ENCODE measurements at places on chromosomes 3 and 15.

DNA sequence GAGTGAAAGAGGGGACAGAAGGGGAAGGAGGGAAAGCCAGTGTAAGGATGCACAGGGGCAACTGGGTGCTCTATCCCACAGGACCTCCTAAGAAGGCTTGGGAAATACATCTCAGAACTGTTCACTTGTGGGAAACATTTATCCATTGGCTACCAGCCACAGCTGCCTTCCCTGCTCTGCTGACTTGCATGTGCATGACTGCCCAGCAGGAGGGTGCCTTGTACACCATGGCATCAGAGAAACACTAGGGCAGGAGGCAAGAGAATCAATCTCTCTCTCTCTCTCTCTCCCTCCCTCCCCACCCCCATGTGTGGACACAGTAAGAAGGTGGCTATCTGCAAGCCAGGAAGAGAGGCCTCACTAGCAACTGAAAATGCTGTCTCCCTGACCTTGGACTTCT lies 62.9 kb upstream of the ZBTB38 start:
- peak; percentile 33 for DNase-seq

GRCh38 chr3:140448001-140448400 lies 229.9 kb upstream of the TRIM42 start:
- no peak for DNase-seq

DNA sequence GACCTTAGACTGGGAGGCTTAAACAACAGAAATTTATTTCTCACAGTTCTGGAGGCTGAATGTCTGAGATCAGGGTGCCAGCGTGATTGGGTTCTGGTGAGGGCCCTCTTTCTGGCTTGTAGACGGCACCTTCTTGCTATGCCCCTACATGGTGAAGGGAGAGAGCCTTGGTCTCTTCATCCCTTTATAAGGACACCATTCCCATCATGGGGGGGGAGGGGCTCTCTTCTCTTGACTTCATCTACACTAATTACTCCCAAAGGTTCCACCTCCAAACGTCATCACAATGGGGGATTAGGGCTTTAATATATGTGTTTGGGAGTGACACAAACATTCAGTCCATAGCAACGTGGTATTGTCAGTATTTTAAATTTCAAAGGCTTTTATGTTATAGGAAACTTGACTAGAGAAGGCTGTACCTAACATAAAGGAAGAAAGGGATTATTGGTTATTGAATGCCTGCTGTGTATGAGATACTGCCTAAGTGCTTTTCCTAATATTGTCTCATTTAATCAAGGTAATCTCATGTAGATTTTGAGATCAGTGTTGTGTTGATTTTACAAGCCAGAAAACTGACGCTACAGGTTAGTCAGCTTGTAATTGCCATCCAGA lies 20.9 kb downstream of the SYN2 start:
- no peak for DNase-seq

DNA sequence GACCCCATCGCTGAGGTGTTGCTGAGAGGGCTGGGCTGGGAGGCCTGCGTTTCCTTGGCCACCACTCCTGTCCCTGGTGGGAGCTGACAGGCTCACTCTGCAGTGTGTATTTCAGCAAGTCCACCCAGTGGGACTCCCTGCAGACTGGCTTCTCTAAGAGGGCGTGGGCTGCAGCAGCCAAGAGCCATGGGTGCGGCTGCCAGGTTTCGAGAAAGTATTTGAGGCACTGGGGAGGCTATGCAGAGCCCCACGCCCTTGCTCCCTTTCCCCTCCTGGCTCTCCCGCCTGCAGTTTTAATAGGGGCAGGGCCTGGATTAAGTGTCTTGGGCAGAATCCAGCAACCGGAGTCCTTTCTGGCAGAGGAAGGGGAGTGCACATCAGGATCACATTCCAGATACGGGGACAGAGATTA lies 242.1 kb downstream of the THSD4 start:
- no peak for DNase-seq

- DNase-seq, result no peak
These were observed 103.1 kb downstream of the TLE3 start for GRCh38 chr15:69994429-69995205.

GRCh38 chr3:107954845-107955244 lies 136.0 kb downstream of the CD47 start:
- no peak for DNase-seq

DNA sequence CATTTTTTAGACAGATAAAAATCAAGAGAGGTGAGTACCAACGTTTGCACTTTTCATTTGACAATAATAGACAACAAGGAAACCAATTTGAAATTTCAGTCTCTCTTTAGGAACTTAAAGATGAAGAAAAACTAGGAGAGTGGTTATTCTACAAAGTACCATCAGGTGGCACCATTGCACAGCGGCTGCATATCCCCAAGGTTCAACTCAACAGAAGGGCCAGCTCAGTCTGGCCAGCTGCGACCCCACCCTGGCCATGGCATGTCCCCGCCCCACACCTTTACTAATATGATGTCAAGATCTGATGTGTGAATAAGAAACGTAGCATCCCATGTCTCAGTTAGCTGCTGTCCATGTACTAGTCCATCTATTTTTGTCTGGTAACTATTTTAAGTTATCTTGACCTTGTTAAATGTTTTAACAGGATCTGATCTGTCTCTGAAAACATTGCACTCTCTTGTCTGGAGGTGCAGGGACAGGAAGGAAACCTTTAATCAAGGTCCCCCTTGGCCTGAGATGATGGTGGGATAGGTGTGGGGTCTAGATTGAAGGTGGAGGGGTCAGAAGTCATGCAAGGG lies 35.5 kb upstream of the CGNL1 start:
- DNase-seq, result peak; percentile 50

DNA sequence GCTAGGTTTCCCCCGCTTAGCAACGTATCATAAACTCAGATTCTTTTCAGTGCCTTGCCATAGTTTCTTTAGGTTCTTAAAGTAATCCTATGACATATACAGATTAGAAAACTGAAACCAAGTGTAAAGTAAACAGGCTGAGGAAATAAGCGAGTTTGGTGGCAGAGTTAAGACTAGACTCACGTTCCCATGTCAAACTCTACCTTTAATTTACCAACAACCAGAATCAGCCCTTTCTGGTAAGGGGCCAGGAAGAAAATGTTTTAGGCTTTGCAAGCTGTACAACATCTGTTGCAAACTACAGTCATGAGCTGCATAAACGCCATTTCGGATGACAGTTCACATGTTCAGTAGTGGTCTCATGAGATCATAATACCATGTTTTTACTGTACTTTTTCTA lies 128.0 kb upstream of the PRICKLE2 start:
- DNase-seq, result no peak

- DNase-seq, result peak; percentile 22
These were observed 376.9 kb downstream of the CNTN6 start for GRCh38 chr3:1469687-1470086.

DNA sequence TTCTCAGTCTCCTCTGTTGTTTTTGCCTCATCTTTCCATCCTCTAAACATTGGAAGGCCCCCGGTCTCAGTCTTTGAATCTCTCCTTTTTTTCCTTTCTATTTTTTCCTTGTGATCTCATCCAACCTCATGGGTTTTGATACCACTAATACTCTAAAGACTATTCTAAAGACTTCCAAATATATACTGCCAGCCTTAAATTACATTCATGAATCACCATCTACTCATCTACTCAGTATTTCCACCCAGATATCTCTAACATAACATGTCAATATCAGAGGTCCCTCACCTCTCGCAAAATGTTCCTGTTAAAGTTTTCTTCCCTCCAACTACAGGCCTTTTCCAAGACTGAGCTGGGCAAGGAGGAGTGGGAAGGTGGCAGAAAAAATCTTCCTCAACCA lies 282.5 kb upstream of the TTC14 start:
- no peak for DNase-seq

DNA sequence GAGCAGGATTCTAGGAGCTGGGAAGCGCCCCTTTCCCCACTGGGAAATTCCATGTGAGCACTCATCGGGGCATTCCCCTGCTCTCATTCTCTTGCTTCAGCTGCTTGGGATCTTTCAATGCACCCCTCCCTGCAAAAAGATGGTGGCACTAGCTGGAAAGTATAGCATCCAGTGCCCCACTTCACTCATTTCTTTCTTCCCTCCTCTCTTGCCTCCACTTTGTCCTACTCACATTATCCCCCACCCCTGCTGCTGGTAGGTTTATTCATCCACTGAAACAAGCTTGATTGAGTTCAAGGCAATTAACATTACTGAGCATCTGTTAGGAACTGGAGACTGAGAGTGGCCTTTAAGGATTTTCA lies 84.8 kb upstream of the LIMD1 start:
- no peak for DNase-seq

DNA sequence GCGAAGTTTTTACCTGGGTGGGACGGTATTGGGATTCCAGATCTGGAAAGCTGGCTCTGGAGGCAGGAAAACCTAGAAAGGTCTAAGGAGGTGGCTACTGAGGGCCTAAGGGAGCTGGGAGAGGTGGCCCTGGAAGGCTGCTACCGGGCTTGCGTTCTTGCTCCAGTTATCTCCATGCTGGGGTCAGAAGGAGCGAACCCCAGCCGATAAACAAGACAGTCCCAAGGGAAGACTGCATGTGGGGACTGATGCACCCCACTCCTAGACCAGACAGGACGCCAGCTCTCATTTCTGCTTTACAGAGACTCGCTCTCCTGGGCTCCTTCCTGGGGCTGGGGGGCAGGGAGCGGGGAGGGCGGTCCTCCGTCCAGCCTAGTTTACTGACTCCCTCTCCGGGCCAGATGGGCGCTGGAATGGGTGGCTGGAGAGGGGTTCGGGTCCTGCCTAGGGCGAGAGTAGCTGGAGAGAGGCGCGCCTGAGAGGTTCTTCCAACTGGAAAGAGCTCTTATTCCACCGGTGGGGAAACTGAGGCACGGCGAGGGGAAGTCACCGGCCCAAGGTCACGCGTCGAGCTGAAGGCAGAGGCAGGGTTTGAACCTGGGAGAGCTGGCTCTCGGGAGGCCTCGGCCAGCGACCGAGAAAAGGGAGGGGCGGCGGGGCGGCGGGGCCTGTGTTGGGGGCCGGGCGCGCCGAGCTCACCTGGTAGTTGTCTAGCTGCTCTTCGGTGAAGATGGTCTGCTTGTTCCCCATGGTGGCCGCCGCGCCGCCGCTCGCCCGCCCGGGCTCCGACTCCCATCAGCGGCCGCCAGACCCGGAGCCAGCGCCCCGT lies 565 bp downstream of the CIB2 start:
- no peak for DNase-seq

GRCh38 chr3:40490916-40491315 lies 14.0 kb downstream of the ZNF619 start:
- no peak for DNase-seq

GRCh38 chr3:76565496-76566210 lies 474.2 kb upstream of the ROBO2 start:
- DNase-seq, result no peak

DNA sequence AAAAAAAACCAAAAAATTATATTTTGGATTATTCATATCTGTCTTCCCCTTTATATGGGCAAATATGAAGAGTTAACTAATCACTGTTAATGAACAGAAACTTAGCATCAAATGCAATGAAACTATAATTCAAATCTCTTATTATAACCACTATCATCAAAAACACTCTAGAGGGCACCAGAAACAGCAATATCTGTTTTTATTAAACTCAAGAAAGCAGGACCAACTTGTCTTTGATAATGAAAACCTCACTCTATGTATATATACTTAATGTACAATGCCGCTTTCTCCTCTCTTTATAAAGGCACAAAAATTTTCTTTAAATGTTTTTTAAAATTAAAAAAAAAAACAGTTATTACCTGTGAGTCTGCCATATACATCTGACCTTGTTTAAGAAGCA lies 92.7 kb downstream of the UACA start:
- no peak for DNase-seq

DNA sequence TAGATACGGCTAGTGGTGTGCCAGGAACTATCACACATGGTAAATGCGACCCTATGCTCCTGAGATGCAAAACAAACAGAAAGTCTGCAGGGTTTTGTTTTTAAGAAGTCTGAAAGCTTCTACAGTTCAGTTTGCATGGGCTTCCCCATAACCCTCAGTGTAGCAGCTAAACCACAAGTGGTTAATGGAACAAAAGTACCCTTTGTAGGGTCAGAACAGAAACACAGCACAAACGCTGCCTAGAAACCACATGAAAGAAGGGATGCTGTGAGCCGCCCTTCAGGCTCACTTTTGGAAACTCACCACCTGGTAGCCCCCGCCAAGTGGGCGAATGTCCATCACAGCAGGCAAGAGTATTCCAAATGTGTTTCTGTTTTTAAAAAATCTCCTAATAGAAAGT lies 46.2 kb downstream of the CTDSPL start:
- no peak for DNase-seq

- no peak for DNase-seq
These were observed 401.2 kb upstream of the NR2F2 start for GRCh38 chr15:95929232-95929846.

GRCh38 chr3:43180027-43180426 lies 74.1 kb upstream of the POMGNT2 start:
- DNase-seq, result no peak

GRCh38 chr3:84555629-84556028 lies 403.2 kb upstream of the CADM2 start:
- DNase-seq, result no peak

GRCh38 chr3:177111541-177111949 lies 85.7 kb downstream of the TBL1XR1 start:
- DNase-seq, result peak; percentile 46

GRCh38 chr3:194959217-194959616 lies 273.5 kb downstream of the FAM43A start:
- DNase-seq, result no peak

- no peak for DNase-seq
These were observed 1.7 kb upstream of the RBP2 start for GRCh38 chr3:139477710-139478640.

GRCh38 chr3:192229866-192230265 lies 497.5 kb downstream of the FGF12 start:
- DNase-seq, result no peak

DNA sequence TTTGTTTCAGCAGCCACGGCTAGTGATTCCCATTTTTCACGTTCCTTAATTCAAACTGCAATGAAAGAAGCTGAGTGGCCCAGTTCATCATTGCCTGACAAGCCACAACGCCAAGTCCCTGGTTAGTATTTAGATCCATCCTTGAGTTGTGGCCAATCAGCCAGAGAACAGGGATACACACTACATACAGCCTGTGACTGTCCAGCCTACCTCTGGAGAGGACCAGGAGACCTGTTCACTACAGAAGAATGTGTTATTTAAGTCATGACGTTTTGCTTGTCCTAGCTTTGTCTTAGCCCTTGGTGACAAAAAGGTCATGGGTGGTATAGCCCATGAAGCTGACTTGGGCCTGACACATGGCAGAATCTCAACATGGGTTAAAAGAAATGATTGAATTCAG lies 2.7 kb upstream of the TPM1 start:
- DNase-seq, result no peak

- DNase-seq, result peak; percentile 27
These were observed 17.6 kb upstream of the ACTL6A start for GRCh38 chr3:179544981-179545645.

DNA sequence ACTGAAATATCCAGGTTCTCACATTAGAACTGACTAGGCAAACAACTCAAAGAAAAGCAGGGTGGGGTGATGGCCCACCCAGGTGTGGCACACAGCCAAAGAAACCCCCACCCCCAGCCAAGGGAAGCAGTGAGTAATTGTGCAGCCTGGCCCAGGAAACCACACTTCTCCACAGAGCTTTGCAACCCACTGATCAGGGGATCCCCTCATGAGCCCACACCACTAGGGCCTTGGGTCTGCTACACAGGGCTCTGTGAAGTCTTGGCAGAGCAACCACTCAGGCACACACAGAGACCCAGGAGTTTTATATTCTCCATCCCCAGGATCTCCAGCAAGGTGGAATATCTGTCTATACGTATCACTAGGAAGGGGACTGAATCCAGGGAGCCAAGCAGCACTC lies 22.2 kb upstream of the TRIM42 start:
- DNase-seq, result no peak

- peak; percentile 41 for DNase-seq
These were observed 61.9 kb downstream of the TM4SF4 start for GRCh38 chr3:149536429-149536828.

Measured in Caki2 (cell line).